ENCODE measurements at places on chromosomes 11 and 22.

- DNase-seq = no peak
These were observed 1350.5 kb downstream of the TBC1D22A start for GRCh38 chr22:48112687-48113521.

GRCh38 chr11:13348305-13348704 lies 70.7 kb downstream of the BMAL1 start:
- DNase-seq = no peak

DNA sequence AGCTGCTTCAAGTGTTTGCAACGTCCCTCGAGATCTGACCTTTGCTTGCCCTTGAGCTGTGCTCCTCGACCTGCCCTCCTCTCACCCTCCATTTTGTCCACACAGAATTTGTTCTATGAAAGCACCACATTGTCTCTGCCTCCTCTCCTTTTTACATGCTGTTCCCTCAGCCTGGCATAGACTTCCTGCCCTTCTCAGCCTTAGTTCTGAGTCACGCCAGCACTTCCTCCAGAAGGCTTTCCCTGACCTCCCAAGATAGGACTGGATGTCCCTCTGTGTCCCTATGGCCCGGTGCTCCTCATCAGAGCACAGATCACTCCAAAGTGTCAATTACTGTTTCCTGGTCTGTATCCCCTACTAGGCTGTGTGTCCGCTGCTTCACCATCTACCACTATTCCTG lies 16.2 kb downstream of the JHY start:
- DNase-seq = no peak

- DNase-seq = peak; percentile 45
These were observed 25.0 kb downstream of the ARHGAP1 start for GRCh38 chr11:46675288-46675851.

DNA sequence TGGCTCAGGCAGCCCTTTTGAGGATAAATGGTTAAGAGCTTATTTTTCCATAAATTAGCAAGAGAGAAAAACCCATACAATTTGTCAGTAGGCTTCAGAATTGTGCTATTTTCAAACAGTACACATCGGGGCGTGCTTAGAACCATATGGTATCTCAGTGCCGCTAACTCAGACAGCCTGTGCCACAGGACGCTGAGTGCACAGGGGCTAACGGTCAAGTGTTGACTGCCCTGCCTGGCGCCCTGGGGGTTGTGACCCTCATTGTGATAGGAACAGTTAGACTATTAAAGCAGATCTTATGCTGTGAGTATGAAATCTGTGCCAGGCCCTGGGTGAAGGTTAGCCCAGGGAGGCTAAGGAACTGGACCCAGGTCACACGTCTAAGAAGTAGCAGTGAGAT lies 1519.7 kb downstream of the BRD1 start:
- DNase-seq = no peak

- DNase-seq = no peak
These were observed 82.4 kb upstream of the EIF3D start for GRCh38 chr22:36611241-36611976.

DNA sequence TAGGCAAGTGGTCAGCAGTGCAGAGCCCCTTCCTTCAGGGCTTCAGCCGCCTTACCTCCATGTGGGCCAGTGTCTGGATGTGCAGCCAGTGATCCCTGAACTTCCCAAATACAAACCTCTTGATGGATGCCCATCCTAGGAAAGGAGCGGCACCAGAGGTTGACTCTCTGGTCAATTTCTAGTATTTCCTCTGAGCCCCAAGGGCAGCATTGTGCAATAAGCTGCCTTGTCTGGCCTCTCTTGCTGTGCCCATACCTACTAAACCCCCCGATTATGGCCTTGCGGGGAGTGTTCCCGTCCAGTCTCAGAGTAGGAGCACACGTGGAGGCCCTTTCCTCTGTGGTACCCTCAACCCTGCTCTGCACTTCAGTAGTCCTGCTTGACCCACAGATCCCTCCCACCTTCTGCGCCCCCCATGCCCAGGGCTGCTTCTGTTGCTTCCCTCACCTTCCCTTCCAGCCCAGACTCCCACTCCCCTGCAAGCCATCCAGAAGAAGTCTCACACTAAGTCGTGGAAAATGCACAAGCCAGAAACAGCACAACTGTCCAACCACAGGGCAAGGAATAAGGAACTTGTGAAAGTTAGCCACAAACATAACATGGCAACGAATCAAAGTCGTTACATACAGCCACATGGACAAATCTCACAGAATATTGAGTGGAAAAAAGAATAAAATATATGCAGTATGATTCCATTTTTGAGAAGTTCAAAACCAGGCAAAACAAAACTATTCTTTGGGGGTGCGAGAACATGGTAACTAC lies 39.6 kb upstream of the HORMAD2 start:
- DNase-seq = no peak

GRCh38 chr22:39496131-39496838 lies 5.8 kb upstream of the MIEF1 start:
- peak; percentile 28 for DNase-seq

DNA sequence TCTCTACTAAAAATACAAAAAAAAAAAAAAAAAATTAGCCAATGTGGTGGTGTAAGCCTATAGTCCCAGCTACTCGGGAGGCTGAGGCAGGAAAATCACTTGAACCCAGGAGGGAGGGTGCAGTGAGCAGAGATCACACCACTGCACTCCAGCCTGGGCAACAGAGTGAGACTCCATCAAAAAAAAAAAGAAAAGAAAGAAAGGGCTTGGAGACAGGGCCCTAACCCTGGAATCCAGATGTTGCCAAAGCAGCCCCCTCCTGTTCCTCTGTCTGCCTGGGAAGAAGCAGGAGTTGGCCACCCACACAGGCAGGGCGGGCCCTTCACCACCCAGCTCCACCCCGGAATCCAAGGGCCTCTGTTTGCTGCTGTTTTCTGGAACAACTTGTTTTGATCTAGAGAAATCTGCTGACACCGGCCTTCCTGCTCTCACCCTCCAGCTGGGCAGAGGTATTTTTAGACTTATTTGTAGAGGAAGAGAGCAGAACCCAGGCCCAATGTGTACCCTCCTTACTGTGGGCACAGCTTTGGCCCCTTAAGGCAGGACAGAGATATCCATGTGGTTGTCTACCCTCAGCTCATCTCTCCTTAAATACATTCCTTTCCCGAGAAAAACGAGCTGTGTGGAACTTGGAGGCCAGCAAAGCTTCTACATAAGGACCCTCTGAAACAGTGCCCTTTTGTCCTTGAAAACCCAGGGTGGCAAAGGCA lies 2.7 kb upstream of the NEAT1 start:
- peak; percentile 71 for DNase-seq

DNA sequence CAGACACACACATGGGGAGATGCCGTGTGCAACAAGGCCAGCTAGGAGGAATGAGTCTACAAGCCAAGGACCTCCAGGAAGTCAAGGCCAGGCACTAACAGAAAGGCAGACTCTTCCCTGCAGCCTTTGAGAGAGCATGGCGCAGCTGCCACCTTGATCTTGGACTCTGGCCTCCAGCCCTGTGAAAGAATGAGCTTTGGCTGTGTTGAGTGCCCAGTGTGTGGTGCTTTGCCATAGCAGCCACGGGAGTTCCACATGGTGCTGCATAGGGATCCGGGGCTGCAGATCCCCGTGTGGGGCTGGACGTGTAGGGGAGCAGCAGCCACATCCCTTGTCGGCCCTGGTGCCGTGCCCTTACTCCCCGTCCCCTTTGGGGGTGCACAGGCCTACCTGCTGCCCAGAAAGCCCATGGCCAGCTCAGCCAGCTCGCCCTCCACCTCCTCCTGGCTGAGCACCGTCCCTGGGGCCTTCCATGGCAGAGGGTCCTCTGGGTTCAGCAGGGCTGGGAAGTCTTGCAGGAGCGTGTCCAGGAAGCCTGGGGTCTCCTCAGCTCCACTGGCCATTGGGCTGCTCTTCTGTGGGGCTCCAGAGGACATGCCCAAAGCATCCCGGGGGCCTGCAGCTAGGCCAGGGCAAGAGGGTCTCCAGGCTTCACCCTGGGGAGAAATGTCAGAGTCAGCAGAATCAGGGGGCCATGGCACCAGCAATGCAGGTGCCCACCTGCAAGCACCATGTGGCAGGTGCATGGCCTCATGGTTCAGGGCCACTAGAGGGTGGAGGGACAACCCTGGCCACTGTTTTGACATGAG lies 7.0 kb downstream of the PPM1F start:
- DNase-seq = no peak

- no peak for DNase-seq
These were observed 1.2 kb upstream of the NUP50 start for GRCh38 chr22:45162531-45162930.

- DNase-seq = no peak
These were observed 32.0 kb downstream of the NEFH start for GRCh38 chr22:29512031-29512430.

DNA sequence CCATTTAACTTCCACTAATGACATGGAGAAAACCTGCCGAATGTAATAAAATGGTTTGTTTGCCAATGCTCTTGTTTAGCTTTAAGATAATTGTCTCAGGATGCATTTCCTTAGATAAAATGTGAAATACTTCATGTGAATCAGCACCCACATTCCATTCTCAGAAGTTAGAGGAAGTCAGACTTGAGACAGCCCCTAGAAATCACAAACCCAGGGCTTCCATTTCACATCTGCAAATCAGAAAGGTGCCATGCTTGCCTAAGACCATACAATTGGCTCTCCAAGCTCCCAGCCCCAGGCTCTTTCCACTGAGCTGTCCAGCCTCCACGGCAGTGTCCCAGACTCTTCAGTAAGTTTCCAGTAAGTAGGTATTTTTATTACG lies 35.6 kb upstream of the ADORA2A start:
- DNase-seq = no peak

GRCh38 chr11:61602775-61603569 lies 22.1 kb upstream of the SYT7 start:
- DNase-seq = no peak

DNA sequence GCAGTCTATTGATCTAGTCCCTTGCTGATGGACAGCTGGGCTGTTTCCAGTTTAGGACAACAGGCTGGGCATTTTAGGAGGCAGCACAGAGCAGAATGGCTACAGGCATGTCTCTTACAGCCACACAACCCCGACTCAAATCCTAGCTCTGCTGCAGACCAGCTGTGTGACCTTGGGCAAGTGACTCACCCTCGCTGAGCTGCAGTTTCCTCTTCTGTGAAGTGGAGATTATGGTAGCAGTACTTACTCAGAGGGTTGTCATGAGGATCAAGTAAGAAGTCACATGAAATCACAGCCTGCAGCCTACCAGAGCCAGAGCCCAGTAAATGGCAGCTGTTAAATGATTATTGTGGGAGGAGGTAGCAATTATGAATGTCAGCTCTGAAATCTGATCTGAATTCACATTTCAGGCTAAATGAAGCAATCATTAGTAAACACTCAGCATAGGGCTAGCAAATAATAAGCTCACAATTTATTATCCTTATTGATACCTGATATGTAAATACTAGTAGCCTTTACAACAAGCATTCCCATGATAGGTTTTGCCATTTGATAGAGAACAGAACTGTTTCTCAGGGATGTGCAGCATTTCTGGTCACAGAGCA lies 58.9 kb downstream of the MYEOV start:
- no peak for DNase-seq

DNA sequence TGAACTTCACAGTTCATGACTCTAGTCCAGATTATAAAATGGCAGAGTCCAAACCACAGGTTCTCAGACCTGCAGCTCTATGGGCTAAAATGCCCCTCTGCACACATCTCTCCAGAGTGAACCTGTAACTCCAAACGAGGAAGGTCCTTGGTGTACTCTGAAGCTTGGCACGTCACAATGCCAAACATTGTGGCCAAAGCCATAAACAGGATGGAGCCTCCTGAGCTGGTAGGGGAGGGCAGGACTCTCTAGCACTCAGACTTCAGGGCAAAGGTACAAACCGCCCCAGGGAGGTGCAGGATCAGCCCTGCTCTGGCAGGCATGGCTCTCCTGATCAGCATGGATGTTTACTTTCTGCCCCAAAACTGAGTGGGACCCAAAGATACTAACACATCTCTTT lies 2.3 kb downstream of the SCUBE2 start:
- no peak for DNase-seq

GRCh38 chr11:128783513-128783912 lies 83.6 kb downstream of the KCNJ1 start:
- no peak for DNase-seq

GRCh38 chr22:30434843-30435242 lies 9.3 kb downstream of the MTFP1 start:
- DNase-seq = no peak

DNA sequence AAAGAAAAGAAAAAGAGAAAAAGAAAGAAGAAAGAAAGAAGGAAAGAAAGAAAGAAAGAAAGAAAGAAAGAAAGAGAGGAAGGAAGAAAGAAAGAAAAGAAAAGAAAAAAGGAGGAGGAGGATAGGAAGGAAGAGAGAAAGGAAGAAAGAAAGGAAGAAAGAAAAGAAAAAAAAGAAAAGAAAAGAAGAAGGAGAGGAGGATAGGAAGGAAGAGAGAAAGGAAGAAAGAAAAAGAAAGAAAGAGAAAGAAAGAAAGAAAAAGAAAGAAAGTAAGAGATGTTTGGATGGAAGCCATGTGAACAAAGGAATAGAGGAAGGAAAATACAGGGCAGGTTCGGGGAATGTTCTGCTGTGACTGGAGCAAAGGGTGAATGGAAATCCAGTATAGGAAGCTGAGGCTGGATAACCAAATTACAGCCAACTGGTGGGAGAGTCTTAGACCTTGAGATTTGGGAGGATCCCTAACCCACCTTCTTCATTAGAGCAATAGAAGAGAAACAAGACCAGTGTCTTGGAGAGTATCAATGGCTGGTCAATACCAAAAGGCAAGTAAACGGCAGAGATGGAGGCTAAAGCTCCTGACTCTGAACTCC lies 94.9 kb downstream of the RASSF10 start:
- DNase-seq = no peak

- no peak for DNase-seq
These were observed 78.7 kb downstream of the ENTHD1 start for GRCh38 chr22:39814899-39815298.

- peak; percentile 57 for DNase-seq
These were observed 27.6 kb downstream of the RIBC2 start for GRCh38 chr22:45441138-45441537.

DNA sequence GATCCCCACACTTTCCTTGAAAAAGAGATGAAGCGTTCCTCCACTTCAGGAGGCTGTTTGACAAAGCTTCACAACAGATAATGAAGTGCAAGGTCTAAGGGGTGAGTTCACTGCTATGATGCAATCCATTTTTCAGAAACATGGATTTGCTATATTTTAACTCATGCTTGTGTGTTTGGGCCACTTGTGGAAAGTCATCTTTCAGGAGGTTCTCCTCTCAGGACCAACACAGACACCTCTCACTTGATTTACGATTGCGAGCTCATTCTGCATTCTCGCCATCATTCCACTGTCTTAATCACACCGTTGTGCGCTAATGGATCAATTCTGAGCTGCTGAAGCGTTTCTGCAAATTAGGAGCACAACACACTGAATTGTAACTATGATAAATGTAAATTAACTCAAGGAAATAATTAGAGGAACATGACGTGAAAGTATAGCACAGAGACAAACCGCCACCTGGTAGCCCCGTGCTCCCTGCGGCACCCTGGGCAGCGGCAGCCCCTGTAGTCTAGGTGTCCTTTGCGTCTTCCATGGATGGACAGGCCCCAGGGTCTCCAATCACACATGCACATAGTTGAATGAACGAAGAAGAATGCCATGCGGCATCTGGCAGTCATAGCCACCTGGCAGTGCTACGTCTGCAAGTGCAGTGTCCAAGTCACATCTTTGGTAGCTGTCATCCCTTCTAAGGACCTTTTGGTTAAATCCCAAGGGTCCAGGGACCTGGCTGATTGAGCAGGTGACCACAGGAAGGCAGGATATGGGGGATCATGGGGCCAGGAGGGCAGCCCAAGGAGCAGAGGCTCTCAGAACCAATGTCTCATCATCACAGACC lies 28.1 kb upstream of the RTL6 start:
- no peak for DNase-seq

Data from NCI-H526 (cell line).